ENCODE measurements at places on chromosomes 12 and 14.

DNA sequence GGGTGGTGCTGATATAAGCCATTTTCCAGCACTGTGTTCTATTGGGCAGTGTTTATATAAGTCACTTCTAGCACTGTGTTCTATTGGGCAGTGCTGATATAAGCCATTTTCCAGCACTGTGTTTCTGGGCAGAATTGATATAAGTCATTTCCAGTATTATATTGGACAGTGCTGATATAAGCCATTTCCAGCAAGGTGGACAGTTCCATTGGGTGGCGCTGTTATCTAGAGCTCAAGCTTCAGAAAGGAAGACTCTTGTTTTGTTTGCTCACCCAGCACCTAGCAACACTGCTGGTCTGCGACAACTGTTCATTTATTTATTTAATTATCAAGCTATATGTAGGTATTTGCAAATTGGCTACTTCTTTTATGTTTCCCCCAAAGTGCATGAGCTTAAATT, 690.3 kb downstream of the AACS start:
- DNase-seq, result no peak

DNA sequence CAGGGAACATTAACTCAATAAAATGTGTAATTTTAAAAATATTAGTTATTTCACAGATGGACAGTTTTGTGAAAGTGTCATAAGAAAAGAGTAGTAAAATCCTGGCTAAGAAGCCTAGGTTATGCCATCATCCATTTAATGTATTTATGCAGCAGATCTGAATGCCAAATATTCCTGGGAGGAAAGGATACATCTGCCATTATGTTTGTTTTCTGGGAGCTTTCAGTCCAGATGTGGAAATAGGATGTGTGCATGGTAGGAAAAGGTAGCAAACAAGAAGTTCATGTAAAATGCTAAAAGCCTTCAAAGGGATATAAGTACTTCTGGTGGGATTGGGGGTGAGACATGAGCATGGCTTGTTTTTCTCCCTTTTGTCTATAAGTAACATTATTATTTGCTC, 27.0 kb upstream of the CLEC14A start:
- no peak for DNase-seq

DNA sequence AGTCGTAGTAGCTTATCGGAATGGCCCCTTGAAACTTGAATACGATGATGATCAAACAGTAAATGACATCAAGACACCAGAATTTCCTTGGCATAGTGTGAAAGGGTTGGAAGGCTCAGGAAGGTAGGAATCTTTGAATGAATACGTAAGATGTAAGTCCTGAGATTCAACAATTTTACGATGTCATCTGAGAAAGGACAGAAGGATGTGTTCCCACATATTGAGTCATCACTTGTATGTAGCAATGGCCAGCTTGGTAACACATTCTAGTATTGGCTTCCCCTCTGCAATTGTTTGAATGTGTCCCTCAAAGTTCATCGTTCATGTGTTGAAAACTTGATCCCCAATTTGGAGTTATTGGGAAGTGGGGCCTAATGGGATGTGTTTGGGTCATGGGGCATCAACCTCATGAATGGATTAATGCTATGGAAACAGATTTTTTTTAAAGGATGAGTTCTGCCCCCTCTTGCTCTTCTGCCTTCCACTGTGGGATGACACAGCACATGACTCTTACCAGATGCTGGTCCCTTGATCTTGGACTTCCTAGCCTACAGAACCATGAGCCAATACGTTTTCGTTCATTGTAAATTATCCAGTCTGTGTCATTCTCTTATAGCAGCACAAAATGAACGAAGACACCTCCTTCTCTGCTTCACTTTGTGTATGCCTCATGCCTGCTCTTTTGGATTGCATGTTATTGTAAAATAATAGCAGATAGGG, 284.6 kb downstream of the BCAT1 start:
- no peak for DNase-seq

DNA sequence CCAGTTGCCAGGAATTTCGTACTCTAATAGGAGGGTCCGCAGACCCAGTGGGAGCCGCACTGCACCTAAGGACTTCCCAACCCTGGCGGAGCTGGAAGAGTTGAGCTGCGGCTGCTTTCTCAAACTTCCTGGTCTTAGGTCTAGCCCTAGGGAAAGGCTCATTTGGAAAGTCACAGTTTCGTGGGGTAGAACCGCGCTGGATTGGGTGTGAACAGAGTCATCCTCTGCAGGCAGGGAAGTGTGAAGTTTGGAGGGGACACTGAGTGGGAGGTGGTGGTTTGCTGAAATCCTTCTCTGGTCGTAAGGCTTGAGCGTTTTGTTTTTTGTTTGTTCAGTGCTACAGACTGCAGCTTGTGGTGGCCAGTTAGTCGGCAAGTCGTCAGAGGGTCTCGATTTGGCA, 18.8 kb downstream of the PRKAB1 start:
- DNase-seq, result no peak

- DNase-seq, result no peak
Observed at GRCh38 chr14:79413734-79414428, 797.4 kb downstream of the DIO2 start.

- DNase-seq, result no peak
Observed at GRCh38 chr12:98295681-98296080, 219.7 kb upstream of the TMPO start.

DNA sequence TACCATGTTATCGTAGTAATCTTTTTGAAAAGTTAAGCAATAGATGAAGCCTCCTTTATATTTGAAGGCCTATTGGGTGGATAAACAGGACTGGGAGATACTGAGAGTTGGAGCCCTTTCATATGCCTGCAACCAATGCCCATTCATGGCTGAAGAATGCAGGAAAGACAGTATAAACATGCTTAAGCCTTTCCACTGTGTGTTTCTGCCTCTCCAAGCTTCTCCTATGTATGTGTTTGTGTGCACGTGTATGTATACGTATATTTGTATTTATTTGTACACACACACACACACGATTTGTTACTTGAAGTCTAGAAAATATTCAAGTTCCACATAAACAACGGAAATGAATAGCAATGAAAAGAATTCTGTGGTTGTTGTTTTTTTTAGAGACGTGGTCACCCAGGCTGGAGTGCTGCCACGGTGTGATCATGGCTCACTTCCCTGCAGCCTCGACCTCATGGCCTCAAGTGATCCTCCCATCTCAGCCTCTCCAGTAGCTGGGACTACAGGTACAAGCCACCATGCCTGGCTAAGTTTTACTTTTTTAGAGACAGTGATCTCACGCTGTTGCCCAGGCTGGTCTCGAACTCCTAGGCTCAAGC, 1453.5 kb downstream of the AACS start:
- no peak for DNase-seq

- DNase-seq, result peak; percentile 4
Observed at GRCh38 chr12:13436696-13437391, 240.3 kb downstream of the EMP1 start.

DNA sequence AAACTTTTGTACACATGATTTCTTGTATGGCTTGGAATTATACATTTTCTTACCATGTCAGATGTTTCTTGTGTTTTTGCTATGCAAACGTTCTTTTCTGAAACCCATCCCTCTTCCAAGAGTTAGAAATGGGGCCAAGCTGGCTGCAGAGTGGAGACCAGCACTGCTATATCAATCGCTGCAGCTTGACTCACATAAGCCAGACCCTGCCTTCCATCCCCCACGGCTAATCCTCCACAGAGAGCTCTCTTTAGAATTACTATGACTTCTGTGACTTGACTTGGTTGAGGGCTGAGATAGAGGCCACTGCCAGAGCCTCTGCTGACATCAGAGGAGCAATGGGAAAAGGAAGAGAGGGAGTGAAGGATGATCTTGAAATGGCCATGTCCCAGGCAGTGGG, 147.9 kb downstream of the DACT1 start:
- no peak for DNase-seq

DNA sequence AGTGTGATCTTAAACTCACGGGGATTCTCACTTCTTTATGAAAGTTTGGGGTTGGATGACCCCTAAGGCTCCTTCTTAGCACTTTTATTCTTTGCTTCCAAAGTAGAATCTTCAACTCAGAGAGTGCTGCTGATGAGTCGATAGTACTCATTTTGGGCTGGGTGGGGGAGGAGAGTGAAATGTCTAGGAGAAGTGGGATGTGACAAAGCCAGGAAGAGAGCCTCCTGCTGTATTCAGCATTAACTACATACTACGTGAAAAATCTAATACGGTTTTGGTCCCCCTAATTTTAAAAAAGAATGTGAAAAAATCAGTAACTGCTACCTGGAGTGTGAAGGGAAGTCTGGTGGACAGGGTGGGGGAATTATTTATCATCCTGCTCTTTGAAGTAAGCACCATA, 148.3 kb downstream of the SAMD4A start:
- no peak for DNase-seq

- DNase-seq, result peak; percentile 49
Observed at GRCh38 chr12:47817272-47818006, 2.3 kb downstream of the HDAC7 start.

DNA sequence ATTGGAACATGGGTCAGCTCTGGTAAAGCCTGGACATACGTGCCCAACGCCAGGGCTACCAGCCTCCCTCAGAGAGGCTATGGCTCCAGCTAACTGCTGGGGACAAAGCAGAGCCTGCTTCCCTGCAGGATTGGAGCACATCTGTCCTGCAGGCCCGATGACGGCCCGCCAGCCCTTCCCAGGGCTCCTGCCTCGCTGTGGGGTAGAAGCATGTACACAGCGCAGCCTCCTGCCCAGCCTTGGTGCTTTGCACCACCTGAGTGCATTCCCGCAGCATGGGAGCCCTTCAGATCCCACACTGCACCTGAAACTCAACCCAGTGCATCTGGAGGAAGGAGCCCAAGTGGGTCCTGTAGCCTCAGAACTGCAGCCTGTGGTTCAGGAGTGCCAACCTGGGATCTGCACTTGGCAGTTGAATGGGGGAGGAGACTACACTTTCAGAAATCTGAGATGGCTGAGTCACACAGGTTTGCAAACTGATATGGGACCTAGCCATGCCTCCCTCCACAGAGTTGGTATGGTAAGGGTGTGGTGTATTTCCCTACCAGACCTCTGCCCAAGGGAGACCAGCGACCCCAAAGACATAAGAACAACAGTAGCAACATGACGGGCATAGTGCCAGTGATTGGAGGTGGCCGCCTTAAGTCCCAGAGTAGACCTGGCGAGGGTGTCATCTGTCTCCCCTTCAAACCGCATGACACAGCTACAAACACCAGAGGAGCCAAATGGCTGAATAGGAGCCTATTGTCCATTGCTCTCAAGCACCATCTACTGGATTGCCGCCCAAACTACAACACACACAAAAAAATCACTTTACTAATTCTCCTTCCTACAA, 273.9 kb upstream of the MIS18BP1 start:
- peak; percentile 75 for DNase-seq

Data from KBM-7 (cell line).